ENCODE measurements at places on chromosomes 13 and 19. TPM values are rescaled to one million over a fixed set of nuclear protein-coding genes. Genes with fewer than 3 reads are reported as not detected.

The NUDT19 gene
- total RNA-seq = 12.6 TPM

The ZNF563 gene
- total RNA-seq = 3.8 TPM

The BEST2 gene
- not detected for total RNA-seq

The KCTD4 gene
- not detected for total RNA-seq

The ZNF823 gene
- total RNA-seq = 4.5 TPM

The YJEFN3 gene
- 2.7 TPM for total RNA-seq

The LILRA5 gene
- total RNA-seq = 3.7 TPM

The WIZ gene
- 28.7 TPM for total RNA-seq

The ZNF490 gene
- total RNA-seq = 4.4 TPM

The ZNF607 gene
- 8.0 TPM for total RNA-seq

The COX7A1 gene
- 1,769 TPM for total RNA-seq

The ZNF177 gene
- total RNA-seq = 1.8 TPM

The CEACAM20 gene
- not detected for total RNA-seq

The NECTIN2 gene
- 94.1 TPM for total RNA-seq

The PSG7 gene
- total RNA-seq = not detected

The CGB5 gene
- not detected for total RNA-seq

The CD70 gene
- total RNA-seq = not detected

The ZNF813 gene
- total RNA-seq = 1.5 TPM

The NCR1 gene
- total RNA-seq = not detected

The ALOX5AP gene
- total RNA-seq = 12.8 TPM

The LILRA1 gene
- 0.97 TPM for total RNA-seq
